ENCODE measurements at places on chromosomes 6 and 20. TPM values are rescaled to one million over a fixed set of nuclear protein-coding genes. Genes with fewer than 3 reads are reported as not detected.

DNA sequence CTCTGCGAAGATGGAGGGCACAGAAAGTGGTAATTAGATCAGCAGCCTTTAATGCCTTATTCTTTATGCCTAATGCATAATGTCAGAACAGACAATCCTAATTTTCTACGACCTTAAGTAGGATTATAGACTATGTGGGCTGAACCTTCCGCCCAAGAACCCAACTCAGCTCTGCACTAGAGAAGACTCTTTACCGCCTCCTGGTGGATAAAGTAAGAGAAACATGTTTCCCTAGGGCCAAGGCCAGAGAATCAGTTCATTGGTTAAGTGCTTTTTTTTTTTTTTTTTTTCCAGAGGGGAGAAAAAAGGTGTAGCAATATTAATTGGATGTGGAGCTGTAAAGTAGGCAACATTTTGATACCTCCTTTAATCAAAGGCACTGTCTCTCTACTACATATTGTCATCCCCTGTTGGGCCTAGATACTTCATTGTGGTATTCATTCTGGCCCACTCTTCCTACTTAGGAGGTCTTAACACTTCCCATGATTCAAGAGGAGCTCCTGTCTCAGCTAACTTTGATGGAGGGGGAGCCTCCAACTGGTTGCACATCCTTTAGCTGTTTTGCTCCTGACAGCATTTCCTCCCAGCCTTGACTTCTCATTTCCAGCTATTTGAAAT is 124.9 kb upstream of the NRN1 start:
- H3K4me1 ChIP-seq, result no peaks in the 10 kb centered on the region
- DNase-seq, result peak; percentile 40
- H3K27me3 ChIP-seq, result no peaks in the 10 kb centered on the region
- H3K36me3 ChIP-seq, result no peaks in the 10 kb centered on the region
- H3K4me3 ChIP-seq, result no peak overlapping the region

GRCh38 chr6:16355699-16356446 is 117.5 kb downstream of the GMPR start:
- peaks cover 16% of the 10 kb centered on the region for H3K4me1 ChIP-seq
- H3K27me3 ChIP-seq, result no peaks in the 10 kb centered on the region
- no peak for DNase-seq

GRCh38 chr6:105667056-105667455 is 264.2 kb upstream of the PREP start:
- H3K27ac ChIP-seq, result no peak overlapping the region
- H3K27me3 ChIP-seq, result no peaks in the 10 kb centered on the region
- no peaks in the 10 kb centered on the region for H3K36me3 ChIP-seq
- H3K4me3 ChIP-seq, result no peak overlapping the region
- H3K4me1 ChIP-seq, result no peaks in the 10 kb centered on the region

GRCh38 chr6:116449565-116449964 is 11.6 kb upstream of the CALHM6 start:
- no peaks in the 10 kb centered on the region for H3K36me3 ChIP-seq
- H3K27me3 ChIP-seq, result no peaks in the 10 kb centered on the region
- no peak overlapping the region for H3K4me3 ChIP-seq

DNA sequence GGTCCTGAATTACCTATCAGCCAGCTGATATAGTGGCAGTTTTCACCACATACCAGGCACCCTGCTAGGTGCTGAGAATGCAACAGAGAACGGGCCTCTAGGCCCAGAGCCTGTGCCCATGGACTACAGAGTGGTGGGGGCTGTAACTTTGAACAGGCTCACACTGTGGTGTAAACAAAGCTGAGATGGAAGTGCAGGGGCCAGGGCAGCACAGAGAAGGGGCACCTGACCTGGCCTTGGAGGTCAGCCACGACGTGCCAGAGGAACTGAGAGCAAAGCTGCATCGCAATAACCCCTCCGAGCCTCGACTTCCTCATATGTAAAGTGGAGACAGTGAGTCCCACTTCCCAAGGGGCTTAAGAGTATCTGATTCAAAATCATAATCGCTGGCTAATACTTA is 105.8 kb downstream of the MAFB start:
- no peak for DNase-seq
- no peak overlapping the region for H3K4me3 ChIP-seq
- H3K27ac ChIP-seq, result no peak overlapping the region
- H3K4me1 ChIP-seq, result no peaks in the 10 kb centered on the region
- H3K36me3 ChIP-seq, result no peaks in the 10 kb centered on the region

DNA sequence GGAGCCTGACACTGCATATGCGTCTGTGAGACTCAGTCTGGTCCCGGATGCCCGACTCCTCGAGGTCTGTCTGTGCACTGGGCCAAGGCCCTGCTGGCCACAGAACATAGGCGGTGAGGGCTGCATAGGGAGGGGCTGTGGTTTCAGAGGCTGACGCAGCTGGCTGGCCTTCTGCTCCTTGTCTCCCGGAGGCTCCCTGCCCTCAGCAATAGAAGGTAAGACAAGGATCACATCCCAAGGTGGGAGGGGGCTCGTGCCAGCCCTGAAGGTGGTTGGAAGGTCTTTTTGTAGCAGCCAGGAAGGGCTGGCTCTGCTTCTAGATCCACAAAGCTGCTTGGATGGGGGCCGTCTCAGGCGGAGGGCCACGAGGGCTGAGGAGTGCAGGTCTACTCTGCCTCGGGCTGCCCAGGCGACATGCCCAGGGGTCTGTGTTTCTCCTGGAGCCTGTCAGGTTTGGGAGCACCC is 239.8 kb upstream of the SULF2 start:
- peak overlapping the region; percentile 14 for H3K4me3 ChIP-seq
- peak; percentile 81 for DNase-seq
- H3K27me3 ChIP-seq, result no peaks in the 10 kb centered on the region
- no peaks in the 10 kb centered on the region for H3K36me3 ChIP-seq
- H3K4me1 ChIP-seq, result peaks cover 3% of the 10 kb centered on the region

Gene IER3
- total RNA-seq, result 1.4 TPM

Gene PROKR2
- 0.71 TPM for total RNA-seq

Gene PRSS35
- 3.4 TPM for total RNA-seq

Gene OPRM1
- 4.0 TPM for total RNA-seq

Data from testis (tissue), 5 donors.